Osteocyte (in vitro differentiated cells): ENCODE measurements at places on chromosomes 7 and 10. TPM values are rescaled to one million over a fixed set of nuclear protein-coding genes. Genes with fewer than 3 reads are reported as not detected.
A peak's percentile ranks its signal among the peaks of the same experiment; 100 is the strongest.

The CLEC5A gene
- total RNA-seq: not detected in 2 replicates

The NPFFR1 gene
- not detected in 2 replicates for total RNA-seq

The SORCS1 gene
- total RNA-seq: 0.13 TPM in 1 of 2 replicates, not detected in the other

The FAM107B gene
- 40.7 and 47.4 TPM in 2 replicates for total RNA-seq

The MICALL2 gene
- total RNA-seq: 55.9 and 63.1 TPM in 2 replicates

The IFIT1 gene
- 20.4 and 21.5 TPM in 2 replicates for total RNA-seq

GRCh38 chr10:102656026-102656425 is 11.7 kb downstream of the TRIM8 start:
- no peak for DNase-seq

DNA sequence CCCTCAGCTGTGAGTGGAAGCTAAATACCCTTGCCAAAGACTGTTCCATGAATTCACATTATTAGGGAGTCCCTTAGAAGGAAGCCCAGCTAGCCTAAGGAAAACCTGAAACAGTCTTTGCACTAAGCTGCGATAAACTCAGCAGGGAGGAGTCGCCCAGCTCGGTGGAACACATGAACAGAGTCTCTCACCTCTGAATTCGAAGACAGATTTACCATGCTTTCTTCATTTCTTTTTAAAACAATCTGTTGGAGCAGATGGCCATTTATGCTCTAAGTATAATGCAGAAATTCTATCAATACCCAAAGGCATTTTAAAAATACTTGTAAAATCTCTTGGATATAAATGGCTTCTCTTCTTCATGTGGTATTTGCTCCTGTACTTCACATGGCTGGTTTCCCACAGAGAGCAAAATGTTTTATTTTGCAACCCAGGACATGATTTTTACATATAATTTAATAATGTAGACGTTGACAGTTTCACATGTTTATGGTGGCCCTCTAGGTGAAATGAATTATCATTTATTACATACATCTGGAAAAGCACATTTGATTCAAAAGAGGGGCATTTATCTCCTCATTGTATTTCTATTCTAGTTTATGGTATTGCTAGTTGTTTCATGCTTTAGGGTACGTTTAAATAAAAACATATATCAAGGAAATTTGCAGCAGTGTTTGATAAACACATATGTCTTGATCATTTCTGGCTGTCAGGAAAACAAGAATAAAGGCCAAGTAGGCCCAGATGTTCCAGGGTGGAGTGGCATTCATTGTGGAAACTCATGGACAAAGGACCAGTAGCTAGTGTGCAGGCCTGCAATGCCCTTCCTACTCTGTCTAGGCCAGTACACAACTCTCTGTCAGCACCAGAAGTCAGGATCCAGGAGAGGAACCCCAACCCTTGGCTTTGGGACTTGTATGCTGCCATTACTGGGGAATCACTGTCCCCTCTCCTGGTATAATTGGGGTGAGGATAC is 52.2 kb downstream of the LRGUK start:
- no peak for DNase-seq

DNA sequence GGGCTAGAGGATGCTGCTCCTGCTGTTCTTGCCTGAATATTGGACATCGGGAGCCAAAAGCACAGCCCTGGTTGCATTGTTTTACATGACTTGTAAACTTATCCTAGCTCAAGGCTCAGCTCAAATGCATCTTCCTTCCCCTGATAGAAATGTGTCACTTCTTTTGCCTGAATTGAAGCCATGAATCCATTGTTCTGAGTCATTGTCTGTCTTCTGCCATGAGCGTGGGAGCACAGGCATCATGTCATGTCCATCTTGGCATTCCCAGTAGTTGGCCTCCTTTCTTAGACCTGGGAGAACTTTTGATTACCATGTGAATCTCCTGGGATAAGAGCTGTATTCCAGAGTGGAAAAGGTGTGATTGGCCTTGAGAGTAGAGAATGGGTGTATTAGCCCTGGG is 54.1 kb upstream of the OPN4 start:
- peak; percentile 40 for DNase-seq

DNA sequence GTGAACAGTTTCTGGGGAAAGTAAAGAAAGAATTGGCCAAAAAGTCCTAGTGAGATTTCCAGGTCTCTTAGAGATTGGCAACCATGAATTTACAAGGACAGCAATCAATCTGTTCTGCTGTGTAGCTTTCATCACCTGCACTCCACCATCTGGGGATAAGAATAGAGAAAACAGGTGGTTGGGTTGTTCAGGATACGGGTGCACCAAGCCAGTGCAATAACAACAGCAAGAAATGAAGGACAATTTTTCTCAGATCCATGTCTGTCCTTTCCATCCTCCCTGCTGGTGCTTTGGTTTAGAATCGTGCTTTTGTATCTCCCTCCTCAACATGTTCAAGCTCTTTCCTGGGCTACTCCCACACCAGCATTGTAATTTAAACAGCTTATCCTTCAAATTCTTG is 787.7 kb downstream of the GRID1 start:
- DNase-seq: no peak

DNA sequence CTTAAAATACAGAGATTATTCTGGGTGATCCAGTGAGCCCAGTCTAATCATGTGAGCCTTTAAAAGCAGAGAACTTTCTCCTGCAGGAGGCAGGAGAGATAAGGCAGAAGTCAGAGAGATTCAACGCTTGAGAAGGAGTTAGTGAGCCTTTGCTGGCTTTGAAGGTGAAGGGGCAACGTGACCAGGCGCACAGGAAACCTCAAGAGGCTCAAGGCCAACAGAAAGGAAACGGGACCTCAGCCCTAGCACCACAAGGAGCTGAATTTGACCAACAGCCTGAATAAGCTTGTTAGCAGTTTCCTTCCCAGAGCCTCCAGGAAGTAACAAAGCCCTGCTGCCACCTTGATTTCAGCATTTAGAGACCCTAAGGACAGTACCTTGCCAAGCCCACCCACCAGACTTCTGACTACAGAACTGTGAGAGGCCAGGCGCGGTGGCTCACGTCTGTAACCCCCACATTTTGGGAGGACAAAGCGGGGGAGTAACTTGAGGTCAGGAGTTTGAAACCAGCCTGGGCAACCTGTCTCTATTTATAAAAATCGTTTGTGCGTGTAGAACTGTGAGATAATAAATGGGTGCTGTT is 87.3 kb upstream of the KAT6B start:
- DNase-seq: no peak

- DNase-seq: no peak
These were observed 69.7 kb downstream of the VWA2 start for GRCh38 chr10:114308531-114309363.

DNA sequence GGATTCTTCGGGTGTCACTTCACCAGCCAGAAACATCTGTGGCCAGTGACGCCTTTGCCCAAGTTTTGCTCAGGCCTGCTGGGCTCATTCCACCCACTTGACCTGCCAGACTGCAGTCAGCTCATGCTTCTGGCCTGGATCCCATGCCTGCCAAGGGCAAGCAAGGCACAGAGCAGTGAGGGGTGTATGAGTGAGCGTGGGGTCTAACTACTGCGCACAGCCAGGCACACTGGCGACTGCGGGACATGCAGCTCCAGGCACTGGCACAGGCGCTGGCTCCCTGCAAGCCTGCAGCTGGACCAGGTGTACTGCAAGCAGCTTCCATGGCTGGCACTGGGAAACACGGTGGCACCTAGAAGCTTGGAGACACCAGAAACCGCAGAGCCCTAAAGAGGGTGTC is 80.1 kb downstream of the MTERF1 start:
- DNase-seq: no peak

DNA sequence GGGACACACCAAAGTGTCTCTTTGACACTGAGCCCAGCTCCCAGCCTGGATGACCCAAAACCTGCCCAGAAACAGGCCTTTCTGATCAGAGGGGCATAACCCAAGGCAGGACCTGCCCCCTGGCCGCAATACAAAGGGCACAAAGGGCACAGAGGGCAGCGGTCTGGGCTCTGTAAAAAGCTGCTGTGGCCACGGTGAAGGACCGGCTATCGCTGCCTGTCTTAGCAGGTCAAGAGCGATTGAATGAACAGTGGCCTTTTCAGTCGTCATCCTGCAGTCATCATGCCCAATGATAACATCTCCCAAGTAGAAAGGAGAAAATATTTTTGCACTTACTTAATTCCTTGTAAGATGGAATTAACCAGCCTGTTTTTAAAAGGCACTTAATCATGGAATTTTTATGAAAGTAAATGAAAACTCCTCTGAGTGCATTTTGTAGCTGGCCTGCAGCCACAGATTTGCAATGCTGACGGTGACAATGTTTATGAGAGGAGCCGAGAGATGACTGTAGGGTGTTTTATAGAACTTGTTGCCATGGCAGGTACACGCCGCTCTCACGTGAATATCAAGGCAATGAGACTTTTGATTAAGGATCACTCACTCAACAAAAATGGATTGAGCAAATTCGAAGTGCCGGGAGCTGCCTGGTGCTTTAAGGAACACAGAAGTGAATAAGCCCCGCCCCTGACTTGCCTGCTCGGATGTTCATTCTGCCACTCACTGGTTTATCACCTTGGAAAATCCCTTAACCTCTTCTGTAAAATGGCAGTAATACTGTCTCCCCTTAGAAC is 47.3 kb upstream of the BHLHA15 start:
- DNase-seq: no peak

DNA sequence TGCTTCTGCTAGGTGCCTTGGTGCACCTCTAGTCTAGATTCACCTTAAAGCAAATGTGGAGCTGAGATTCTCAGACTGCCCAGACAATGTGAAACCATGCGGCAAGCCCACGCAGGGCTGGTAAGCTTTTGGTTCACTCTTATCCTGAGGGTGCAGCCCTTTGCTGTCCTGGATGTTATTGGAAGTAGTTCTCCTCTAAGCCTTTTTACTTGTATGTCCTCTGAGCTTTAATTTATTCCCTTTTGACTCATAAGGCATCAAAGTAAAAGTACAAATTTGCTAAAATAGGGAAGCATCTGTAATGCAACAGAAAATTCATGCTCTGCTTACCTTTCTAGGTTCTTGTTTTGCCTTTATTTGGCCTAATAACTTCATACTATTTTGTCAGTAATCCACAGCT is 186.8 kb downstream of the MACC1 start:
- DNase-seq: no peak

- DNase-seq: no peak
These were observed 63.5 kb downstream of the RABGEF1 start for GRCh38 chr7:66804001-66804400.

DNA sequence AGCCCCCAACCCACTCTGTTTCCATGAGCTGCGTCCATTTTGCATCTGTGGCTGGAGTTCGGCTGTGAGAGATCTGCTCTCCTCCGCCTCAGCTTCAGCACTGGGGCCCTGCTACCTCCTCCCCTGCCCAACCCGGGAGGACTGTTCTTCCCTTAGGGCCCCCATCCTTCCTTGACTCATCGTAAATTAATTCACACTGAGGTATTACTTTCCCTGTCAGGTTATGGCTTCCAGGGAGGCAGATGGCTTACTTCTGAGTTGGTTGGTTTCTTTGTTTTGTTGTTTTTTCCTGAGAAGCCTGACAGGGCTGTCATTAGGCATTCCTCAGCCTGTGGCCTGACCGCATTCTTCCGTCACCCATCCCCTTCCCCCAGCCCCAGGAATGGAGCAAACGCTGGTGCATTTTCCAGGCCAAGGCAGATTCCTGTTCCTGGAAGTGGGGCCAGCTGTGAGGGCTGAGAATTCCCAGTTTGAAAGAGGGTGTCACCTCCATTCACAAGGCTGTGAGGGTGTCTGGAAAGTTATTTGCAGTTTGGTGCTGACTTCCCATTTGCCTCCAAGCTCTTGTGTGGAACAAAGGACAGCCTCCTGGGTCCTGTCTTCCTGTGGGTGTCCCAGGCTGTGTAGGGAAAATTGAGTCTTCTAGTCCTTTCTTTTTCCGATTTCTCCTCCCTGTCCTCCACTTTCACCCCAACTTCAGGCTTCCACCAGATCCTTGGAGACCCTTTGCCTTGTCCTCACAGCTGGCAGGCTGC is 11.7 kb downstream of the CPA5 start:
- peak; percentile 94 for DNase-seq

DNA sequence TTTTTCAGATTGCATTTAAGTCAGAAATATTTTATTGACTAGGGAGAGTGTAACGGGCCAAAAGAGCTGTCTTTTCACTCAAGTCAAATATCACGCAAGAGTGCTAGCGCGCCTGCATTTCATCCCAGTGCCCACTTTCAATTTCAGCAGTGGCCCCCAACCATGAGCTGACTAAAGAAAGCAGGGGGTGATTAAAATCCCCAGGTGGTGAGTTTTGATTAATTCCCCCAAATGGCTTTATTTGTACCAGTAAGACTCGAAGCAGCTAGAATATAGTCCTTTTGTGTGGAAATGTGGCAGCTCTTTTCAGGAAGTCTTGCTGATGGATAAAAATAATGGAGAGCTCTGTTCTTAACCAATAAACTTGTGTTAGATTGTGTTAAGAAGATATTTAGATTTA is 35.3 kb downstream of the TRUB1 start:
- no peak for DNase-seq

DNA sequence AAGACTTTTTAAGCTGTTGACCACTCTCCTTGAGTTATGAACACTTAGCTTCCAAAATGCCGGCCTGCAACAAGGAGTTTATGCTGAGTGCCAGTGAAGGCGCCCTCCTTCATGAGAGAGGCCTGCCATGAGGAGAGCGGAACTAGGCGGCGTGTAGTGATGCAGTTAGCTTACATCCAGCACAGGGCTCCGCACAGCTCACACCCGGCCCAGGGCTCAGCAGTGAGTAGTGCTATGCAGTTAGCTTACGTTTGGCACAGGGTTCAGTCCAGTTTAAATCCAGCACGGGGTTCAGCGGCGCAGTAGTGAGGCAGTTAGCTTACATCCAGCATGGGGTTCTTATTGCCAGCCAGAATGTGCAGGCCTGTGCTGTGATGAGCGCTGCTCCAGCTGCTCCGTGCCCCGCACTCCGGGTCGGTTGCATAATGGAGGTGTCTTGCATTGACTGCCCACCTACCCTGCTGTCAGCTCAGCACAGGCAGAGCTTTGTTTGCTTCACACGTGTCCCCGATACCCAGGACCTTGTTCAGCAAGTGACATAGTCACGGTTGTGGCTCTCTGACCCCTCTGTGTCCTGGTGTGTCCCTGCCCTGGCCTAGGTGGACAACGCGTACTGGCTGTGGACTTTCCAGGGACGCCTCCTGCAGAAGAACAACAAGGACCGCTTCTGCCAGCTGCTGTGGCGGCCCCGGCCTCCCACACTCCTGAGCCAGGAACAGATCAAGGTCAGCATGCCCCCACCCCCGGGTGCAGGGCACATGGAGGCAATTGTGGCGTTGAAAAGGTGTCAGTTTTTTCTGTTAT is 21.9 kb downstream of the EIF3B start:
- no peak for DNase-seq
